Activated naive CD4-positive, alpha-beta T cell treated with anti-CD3 and anti-CD28 coated beads, Interleukin-2, amount 50 U/mL, for 72 hours (primary cell): ENCODE measurements at places on chromosomes 11 and 22.

- no peak for DNase-seq
Measured at GRCh38 chr11:46279126-46280099, 2.0 kb downstream of the CREB3L1 start.

DNA sequence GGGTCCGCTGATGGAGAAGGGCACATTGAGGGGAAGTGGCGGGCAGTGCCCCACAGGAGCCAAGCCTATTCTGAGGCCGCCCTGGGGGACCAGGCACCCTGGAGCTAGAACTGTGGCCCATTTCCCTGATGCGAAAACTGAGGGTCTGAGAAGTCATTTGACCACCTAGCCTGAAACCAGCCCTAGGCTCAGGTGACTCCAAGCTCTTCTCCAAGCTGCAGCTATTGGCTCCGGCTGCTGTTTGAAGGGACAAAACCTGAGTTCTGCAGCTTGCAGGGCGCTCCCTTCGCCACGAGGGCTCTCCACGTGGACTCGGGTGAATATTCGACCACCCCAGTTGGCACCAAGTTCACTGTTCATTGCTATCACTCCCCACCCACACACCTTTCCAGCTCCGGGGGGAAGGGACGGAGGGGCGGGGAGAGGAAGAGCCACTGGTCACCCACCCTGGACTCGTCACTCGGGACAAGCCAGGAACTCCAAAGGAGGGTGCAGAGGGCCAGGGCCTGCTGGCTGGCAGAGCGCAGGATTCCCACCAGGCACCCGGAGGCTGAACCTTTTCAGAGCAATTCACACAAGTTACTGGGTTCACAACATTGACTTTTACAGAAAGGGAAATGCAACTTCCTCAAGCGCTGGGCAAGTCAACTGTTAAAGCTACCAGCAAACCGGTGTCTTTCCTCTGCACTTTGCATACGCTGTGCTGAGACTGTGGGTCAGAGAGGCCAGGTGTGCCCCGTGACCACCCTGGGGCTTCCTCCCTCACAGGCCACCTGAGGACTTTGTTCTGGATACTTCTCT, 1.1 kb upstream of the RAC2 start:
- peak; percentile 54 for DNase-seq

DNA sequence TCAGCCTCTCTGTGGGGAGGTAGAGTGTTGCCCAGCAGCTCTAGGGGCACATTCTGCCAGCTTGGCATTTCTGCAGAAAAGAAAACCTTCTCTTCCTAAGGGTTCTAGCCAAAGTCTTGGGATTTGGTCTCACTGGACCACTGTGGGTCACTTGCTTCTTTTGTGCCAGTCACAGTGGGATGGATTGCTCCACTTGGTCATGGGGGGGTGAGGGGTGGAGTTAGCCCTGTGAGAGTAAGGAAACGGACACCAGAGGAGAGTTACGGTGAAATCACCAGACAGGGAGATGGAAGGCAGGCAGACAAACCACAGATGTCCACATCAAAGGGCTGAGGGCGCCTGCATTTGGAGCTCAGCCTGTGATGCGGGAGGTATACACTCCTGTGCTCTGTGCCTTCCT, 10.8 kb downstream of the SGSM1 start:
- no peak for DNase-seq

DNA sequence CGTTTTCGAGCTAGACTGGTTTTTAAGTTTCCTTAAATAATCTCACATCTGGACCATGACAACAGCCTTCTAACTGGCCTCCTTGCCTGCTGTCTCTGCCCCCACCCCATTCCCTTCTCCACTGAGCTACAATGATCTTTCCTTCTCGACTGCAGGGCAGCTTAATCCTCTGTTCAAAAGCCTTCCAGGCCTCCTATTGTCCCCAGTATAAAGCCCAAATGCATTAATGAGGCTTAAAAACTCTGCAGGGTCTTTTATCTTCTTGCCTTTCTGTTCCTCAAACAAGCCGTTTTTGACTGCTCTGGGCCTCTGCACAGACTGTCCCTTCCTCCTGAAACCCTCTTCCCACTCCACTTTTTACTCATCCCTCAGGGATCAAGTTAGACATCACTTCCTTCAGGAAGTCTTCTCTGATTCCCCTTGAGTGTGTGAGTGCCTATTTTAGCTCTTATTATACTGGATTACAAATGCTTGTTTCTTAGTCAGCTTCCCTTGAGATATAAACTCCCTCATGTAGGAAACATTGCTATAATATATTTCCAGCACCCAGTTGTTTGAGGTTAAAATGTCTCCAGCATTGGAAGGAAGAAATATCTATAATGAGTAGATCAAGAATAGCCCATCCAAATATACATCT, 23.6 kb upstream of the PAMR1 start:
- DNase-seq, result no peak

- DNase-seq, result no peak
Measured at GRCh38 chr22:35743326-35743860, 25.7 kb downstream of the APOL5 start.

DNA sequence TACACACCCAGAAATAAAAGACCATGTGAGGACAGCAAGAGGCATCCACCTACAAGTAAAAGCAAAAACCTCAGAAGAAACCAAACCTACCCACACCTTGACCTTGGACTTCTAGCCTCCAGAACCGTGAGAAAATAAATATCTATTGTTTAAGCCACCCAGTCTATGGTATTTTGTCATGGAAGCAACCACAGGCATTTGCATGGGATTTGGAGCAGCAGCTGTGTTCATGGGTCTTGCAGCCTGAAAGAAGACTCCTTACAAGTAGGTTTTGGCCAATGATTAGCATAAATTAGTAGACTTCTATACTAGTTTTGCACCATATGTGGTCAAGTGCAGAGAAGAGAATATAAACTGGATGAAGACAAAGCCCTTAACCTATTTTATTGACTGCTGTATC, 27.9 kb downstream of the FSHB start:
- DNase-seq, result no peak

GRCh38 chr11:93849751-93850593, 446 bp downstream of the VSTM5 start:
- DNase-seq, result no peak

DNA sequence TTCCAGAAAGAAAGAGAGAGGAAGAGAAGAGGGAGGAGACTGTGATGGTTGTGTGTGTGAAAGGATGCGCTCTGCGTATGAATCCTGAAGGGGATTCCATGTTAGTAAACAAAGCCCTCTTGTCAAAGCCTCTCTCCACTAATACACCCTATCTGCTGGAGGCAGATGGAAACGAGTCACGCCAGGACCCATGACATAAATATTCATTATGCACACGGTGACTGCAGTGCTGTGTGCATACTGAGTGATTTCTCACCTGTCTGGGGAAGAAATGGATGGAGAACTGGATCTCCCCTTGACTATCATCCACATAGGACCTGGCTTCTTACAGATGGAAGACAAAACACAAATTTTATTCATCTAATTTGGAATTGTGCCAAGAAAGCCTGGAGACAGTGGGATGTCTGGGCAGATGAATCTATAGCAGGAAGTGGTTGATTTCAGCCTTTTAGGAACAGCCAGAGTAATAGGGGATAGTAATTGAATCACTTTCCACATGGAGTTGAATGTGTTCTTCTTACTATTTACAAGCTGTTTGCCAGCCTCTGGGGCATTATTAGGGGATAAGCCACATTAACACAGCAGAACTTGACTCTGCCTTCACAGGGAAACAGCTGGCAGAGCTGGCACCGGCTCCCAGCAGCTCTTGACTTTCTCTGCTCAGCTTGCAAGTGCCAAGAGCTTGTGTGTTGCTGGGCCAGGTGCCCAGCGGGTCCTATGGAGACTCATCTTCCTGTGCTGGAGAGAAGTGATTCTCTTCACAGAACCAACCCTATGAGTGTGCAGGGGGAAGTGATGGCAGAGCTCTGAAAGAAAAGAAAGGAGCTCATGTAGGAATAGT, 9.0 kb downstream of the MTNR1B start:
- no peak for DNase-seq

GRCh38 chr11:114053406-114053805, 6.1 kb upstream of the ZBTB16 start:
- DNase-seq, result no peak

DNA sequence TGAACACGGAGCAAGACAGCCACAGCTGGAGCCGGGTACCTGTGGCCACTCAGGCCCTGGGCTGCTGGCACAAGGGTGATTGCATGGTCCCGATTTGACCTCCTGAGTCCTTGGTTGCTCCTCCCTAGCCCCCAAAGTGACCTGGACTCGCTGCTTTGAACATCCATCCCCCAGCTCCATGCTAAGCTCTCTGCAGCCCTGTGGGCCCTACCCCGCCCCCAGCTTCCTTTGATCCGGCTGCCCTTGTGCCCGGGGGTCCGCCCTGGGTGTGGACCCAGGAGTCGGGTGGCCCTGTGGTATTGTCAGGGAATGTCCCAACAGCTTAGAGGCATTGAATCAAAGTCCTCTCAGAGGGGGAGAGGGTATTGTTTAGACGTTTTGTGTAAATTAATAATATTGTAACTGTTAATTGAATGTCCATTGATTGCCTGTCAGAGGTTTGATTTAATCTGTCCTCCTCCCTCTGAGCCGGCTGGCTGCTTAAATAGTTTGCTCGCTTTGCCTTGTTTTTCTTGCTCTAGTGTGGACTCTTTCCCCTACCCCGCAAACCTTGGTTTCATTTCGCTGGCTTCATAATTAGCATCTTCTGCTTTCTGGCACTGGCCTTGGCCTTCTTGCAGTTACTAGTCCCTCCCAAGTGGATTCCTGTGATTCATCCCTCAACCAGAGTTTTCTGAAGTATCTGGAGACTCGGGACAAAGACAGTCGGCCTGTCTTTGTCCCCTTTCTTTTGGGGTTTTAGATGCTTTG, 20.7 kb downstream of the GRIK4 start:
- DNase-seq, result no peak

- DNase-seq, result peak; percentile 79
Measured at GRCh38 chr11:2892215-2892966, 6.8 kb upstream of the CDKN1C start.

GRCh38 chr11:18669219-18669596, 29.4 kb upstream of the TMEM86A start:
- no peak for DNase-seq

- DNase-seq, result no peak
Measured at GRCh38 chr11:64719406-64719805, 3.6 kb downstream of the NRXN2 start.

DNA sequence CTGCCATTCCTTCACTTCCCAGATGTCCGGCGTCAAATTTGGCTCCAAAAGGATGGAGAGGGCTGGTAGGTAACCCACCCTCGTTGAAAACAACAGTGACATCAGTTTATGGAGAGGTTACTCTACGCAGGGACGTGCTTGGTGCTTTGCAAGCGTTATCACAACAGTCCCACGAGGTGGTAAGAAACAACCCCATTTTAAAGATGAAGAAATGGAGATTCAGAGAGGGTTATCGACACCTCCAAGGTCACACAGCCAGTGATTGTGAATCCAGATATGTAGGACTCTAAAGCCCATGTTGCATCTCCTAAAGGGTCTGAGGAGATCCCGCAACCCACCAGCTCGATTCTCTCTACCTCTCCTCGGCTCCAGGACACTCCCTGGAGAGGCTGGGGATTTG, 773 bp downstream of the MIAT start:
- no peak for DNase-seq

GRCh38 chr11:17296852-17297559, 20.5 kb downstream of the NUCB2 start:
- DNase-seq, result no peak
